ENCODE measurements at places on chromosomes 3 and 15.
A peak's percentile ranks its signal among the peaks of the same experiment; 100 is the strongest.

GRCh38 chr3:78728406-78729145 is 1039.2 kb downstream of the ROBO1 start:
- peak; percentile 75 for DNase-seq

DNA sequence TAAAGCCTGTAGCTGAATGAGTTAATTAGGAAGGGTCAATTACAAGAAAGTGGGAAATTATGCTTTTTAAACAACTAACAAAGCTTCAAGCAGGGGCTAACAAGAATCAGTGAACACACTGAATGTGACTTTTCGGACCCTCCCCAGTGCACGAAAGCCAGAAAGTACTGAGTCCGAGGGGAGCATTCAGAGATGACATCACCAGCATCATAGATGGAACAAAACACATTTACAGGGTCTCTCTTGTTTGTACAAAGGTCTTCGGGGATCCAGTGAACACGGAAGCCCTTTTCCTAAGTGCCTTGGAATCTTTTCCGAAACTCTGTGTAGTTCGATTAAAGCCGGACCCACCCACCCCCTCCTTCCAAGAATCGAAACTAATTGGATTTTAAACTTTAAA is 829 bp downstream of the DCP1A start:
- DNase-seq: no peak

DNA sequence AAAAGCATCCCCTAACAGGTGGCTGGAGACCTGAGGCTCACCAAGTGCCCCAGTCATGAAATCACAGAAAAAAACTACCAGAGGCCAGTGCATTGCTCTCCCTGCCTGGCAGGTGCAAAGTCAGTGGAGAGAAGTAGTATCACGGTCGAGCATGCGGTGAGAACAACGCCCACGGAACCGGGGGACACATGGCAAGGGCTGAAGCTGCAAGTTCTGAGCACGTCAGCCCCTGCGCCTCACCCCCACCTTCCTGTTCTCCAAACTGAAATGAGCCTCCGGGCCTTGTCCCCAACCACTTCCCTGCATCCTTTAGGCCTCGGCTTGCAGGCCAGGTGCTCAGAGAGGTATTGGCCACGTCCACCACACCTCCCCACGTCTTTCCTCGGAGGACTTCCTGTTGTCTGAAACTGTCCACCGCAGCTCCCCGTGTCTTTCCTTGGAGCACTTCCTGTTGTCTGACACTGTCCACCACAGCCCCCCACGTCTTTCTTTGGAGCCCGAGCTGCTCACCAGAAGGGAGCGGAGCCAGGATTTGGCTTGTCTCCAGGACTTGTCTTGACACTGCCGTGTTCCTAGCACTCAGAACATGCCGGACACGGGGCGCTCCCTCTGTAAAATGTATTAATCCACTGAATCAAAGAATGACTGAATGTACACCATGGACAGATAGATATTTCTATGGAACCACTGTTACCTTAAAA is 43.9 kb downstream of the NSMCE3 start:
- peak; percentile 57 for DNase-seq

GRCh38 chr15:32919749-32920414 is 202.1 kb downstream of the GREM1 start:
- no peak for DNase-seq

DNA sequence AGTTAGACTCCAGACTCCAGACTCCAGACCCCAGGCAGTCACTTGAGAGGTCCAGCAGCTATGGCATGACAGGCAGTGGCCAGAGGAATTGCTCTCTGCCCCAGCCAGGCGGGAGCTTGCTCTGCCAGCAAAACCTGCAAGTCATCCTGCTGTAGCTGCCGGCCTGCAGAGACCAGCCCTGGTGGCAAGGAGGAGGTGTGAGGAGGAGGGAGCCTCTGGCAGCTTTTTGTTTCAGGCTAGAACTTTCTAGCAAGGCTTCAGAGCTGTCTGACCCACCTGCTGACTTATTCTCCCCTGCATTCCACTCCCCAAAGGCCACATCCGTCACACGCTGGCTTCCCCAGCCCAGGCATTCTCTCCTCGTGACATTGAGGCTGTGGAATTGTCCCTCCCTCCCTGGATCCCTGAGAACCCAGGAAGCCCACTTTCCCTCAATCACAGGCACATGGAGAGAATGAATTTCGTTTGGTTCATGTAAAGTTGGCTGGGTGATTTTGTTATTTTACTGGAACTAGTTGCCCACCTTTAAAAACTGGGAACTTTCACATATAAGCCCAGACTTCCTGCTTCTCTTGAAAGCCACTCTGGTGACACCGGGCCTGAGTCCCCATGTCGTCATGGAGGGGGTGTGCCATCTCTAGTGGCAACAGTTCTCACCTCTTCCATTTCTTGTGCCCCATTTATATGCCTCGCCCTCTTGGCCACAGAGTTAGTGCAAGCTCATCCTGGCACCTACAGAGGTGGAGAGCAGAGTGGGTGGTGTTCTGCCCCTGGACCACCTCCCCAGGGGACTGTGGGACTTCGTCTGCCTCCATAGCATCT is 82.7 kb downstream of the ABHD5 start:
- DNase-seq: no peak

DNA sequence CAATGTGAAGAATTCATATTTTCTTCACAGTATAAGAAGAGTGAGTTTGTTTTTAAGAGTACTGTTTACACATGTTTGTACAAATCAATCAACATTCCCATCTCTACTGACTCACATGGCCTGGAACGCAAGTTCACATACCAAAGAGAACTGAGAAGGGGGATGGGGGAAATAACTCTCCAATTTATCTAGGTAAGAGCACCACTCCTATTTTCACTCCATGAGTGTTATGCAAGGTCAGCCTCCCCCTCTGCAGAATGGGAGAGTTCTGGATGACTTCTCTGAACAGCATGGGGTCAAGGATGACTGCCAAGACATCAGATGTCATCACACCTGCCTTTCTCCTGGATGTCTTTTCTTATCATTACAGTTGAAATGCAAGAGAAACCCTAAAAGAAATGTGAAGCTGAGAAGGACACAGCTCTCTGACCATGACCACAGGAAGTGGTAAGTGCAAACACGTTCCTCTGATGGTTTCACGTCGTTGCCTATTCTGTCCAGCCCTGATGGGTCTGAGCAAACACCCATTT is 95.2 kb downstream of the SEMA6D start:
- peak; percentile 1 for DNase-seq

DNA sequence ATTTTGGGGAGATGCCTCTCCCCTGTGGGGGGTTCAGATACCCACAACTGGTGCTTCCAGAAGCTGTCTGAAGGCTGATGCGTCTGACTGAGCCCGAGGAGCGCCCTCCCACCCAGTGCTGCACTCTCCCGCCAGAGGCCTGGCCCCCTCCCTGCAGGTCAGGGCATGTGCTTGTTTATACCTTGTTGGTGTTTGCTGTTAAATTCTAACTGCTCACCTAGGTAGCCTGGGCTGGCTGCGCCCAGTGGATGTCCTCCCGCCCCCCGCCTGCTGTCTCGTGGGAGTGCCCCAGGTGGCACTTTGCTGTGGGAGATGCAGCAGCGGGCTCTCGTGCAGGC is 12.9 kb downstream of the KLF13 start:
- DNase-seq: no peak

GRCh38 chr3:186841620-186842019 is 890 bp upstream of the ADIPOQ start:
- DNase-seq: no peak

DNA sequence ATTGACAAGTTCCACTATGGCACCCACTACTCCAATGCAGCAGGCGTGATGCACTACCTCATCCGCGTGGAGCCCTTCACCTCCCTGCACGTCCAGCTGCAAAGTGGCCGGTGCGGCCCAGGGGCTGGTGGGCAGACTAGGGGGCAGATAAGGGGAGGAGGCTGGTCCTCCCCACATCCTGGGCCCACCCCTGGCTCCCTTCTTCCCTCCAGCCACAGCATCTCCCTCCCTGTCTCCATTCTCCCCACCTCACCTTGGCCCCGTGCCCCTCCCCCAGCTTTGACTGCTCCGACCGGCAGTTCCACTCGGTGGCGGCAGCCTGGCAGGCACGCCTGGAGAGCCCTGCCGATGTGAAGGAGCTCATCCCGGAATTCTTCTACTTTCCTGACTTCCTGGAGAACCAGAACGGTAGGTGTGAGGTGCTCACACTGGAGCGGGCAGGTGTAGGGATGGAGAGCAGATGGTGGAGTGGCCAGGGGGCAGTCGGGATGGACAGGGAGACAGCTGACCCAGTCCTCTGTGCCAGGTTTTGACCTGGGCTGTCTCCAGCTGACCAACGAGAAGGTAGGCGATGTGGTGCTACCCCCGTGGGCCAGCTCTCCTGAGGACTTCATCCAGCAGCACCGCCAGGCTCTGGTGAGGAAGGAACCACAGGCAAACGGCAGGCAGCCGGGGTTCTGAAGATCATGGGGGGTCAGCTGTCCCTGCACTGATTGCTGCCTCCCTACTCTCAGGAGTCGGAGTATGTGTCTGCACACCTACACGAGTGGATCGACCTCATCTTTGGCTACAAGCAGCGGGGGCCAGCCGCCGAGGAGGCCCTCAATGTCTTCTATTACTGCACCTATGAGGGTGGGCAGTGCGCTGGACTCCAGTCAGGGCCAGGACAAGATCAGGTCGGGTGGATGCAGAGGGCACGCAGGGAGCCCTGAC is 26.0 kb downstream of the NBEAL2 start:
- peak; percentile 72 for DNase-seq

- DNase-seq: no peak
Measured at GRCh38 chr3:36408146-36408545, 27.8 kb downstream of the STAC start.

GRCh38 chr15:92733090-92733933 is 77.7 kb upstream of the FAM174B start:
- no peak for DNase-seq

GRCh38 chr3:100993309-100993708 is at the start of gene ABI3BP:
Gene ABI3BP (minus strand): TSS chr3:100993421. CDS start chr3:100993384, 37 bp downstream.
- no peak for DNase-seq

DNA sequence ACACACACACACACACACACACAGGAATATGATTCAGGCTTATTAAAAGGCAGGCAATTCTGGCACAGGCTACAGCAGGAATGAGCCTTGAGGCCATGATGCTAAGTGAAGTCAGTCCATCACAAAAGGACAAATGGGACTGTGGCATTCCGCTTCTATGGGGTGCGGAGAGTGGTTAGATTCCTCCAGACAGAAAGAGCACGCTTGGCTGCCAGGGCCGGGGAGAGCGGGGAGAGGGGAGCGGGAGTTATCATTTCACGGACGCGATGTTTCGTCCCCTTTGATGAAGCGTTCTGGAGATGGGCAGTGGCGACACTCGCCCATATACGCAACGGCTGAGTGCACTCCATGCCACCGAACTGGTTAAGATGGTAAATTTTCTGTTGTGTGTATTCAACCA is 58.5 kb upstream of the FAM174B start:
- peak; percentile 61 for DNase-seq

- no peak for DNase-seq
Measured at GRCh38 chr3:52047295-52047960, 8.9 kb downstream of the DUSP7 start.

GRCh38 chr15:80695911-80696661 is 976 bp downstream of the ABHD17C start:
- DNase-seq: no peak

GRCh38 chr15:36694574-36694973 is 115.1 kb downstream of the CDIN1 start:
- DNase-seq: no peak

GRCh38 chr3:33229066-33229465 is 10.5 kb upstream of the SUSD5 start:
- DNase-seq: no peak

GRCh38 chr3:55724821-55725220 is 237.7 kb upstream of the WNT5A start:
- peak; percentile 18 for DNase-seq

DNA sequence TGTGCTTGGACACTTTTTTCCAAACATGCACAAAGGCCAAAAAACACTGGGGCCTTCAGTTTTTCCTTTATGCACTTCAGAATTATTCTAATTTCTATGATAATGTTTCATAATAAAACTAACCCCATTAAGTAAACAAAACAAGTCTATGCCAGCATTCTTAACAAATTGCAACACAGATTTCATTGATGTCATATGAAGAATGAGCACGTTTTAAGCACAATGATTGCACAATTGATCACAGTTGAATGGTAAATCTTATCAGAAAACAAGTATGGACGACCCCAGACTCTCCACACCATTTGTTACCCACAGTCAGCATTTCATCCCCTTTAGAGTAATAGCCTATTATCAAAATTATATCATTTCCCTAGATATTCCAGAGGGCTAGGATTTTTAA is 46.7 kb upstream of the PROK2 start:
- no peak for DNase-seq

- no peak for DNase-seq
Measured at GRCh38 chr15:85646538-85647091, 148.1 kb downstream of the KLHL25 start.

- DNase-seq: no peak
Measured at GRCh38 chr3:7207928-7208327, 347.0 kb downstream of the GRM7 start.

DNA sequence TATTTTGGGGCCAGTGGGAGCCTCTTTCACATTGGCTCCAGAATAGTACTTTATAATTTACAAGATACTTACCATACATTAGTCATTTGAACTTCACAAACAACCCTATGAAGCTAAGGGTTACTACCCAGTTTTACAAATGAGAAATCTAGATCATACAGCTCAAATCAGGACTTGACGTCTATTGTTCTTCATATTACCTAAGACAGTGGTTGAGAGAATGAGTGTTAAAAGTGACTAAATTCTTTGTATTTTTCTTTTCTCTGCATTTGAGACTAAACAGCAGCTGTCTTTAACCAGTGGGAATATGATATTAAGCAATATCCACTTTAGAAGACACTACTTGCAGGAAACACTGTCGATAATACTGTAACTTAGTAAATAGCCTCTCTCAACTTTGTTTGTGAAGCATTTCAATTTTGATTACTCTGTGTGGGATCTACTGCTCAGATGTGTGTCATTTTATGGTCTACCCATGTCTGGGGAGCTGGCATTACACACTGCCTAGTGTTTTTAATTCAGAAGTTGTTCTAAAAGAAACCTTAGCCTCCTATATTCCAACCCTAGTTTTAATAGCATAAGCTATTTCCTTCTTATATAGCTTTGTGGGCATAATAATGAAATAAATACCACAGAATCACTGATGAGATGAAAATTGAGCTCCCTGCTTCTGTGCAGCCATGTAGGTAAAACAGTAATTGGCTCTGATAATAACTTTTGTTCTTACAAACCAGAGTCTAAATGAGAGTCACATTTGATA is 45.9 kb downstream of the IQCH start:
- no peak for DNase-seq

DNA sequence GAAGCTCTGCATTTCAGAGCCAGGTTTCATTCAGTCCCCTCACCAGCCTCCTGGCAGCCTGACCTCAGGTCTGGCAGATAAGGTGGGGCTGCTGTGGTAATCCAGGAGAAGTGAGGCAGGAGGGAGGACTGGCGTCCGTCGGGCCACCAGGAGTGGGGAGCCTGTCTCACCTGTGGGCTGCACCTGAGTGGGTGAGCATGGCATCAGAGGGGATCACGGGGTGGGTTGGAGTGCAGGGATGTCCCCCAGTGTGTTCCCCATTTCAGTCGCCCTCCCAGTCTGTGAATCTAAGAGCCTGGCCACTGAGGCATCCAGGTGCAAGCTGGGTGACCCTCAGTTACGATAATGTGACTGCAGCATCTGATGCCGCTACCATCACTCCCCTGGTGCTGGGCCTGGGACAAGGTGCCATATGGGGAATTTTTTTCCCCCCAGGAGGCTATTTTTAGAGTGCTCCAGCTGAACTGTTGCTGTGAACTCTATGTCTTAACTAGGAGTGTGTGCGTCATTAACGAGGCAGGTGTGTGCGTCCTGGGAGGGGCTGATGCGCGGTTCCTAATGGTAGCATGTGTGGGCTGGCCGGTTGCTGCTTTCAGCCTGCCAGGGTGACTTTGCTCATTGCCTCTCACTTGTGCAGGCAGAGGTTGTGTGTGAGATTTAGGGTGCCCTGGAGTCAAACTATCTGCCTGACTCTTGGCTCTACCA is 165.2 kb downstream of the SLCO3A1 start:
- DNase-seq: no peak

- no peak for DNase-seq
Measured at GRCh38 chr3:26099692-26100091, 309.8 kb downstream of the OXSM start.

Data from G401 (cell line).